Pancreas (tissue), 10 donors: ENCODE measurements at places on chromosomes 6 and 20. TPM values are rescaled to one million over a fixed set of nuclear protein-coding genes. Genes with fewer than 3 reads are reported as not detected.

The PARD6B gene
- polyA plus RNA-seq = 4.2 TPM

The OGFRL1 gene
- 3.3 TPM for polyA plus RNA-seq

The FILIP1 gene
- 0.33 TPM for polyA plus RNA-seq

The SAMD3 gene
- polyA plus RNA-seq = 5.9 TPM

The KHDC1L gene
- polyA plus RNA-seq = 0.38 TPM

The RPL10A gene
- polyA plus RNA-seq = 429 TPM

The BPIFB1 gene
- polyA plus RNA-seq = 0.12 TPM

DNA sequence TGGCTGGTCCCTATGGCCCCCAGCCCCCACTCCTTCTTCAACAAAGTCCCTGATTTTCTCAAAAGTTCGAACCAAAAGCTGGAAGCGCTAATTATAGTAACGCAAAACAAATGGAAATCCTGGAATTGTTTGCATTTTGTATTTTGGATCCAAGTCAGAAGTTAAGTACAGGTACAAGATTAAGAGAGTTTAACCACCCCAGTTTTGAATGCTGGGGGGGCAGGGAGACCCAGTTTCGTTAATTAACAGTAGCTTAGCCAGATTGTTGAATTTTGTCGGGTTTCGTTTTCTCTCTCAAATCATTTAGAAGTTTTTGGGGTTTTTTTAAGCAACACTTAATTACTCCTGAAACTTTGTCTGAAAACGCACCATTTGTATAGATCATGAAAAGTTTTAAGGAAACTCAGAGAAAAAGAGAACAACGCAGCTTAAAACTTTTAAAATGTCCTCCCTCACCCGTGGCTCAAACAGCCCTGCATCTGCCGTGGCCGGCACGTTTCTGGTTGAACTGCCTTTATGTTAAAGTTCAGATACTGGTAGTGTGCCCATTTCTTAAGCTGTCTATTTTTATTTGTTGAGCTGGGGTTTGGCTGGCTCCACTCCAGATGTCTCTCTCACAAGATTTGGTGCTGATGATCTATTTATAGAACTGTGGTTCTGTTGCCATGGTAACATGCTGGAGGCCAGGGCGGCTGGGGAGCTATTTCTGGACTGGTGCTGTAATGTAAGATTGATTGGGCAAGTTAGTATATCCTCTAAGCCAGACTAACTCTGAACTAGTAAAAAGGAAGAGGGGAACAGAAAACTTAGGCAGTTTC, 55.0 kb downstream of the GNAS start:
- peaks cover 24% of the 10 kb centered on the region for H3K4me1 ChIP-seq
- H3K36me3 ChIP-seq = peaks cover 62% of the 10 kb centered on the region
- DNase-seq = peak; percentile 93
- H3K27ac ChIP-seq = peak overlapping the region; percentile 49

DNA sequence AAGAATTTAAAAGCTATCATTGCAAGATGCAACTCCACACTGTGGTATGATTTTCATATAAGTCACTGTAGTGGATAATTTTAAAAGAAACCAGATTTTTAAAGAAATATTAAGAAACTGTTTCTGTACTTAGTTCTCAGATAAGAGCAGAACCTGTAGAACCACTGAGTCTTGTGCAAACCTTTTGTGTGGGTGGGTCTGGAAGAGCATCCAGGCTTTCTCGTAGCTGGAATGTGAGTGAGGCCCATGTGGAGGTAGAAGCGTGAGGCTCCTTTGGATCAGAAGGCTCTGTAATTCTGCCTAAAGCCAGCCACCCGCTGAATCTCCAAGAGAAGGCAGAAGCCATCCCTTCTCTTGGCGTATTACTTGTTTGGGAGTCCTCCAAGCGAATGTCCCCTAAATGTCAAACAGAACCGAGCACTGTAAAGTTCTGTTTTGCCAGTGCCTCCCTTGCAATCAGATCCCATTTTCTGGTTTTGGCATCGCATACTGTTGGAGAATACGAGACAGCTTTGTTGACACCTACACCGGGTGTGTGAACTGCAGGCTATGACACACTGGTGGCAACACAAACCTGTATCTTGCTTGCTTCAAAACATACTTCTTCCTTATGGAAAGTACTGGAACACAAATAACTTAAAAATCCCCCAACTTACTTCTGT, 188.7 kb downstream of the FOXC1 start:
- DNase-seq = peak; percentile 23
- H3K36me3 ChIP-seq = no peaks in the 10 kb centered on the region
- no peak overlapping the region for H3K4me3 ChIP-seq
- peak overlapping the region; percentile 39 for H3K27ac ChIP-seq
- H3K4me1 ChIP-seq = peaks cover 24% of the 10 kb centered on the region

- H3K4me3 ChIP-seq = peak overlapping the region; percentile 62
- no peaks in the 10 kb centered on the region for H3K4me1 ChIP-seq
- no peaks in the 10 kb centered on the region for H3K36me3 ChIP-seq
- no peak for DNase-seq
- no peaks in the 10 kb centered on the region for H3K27me3 ChIP-seq
Measured at GRCh38 chr6:157020398-157020797, 243.2 kb downstream of the ARID1B start.

DNA sequence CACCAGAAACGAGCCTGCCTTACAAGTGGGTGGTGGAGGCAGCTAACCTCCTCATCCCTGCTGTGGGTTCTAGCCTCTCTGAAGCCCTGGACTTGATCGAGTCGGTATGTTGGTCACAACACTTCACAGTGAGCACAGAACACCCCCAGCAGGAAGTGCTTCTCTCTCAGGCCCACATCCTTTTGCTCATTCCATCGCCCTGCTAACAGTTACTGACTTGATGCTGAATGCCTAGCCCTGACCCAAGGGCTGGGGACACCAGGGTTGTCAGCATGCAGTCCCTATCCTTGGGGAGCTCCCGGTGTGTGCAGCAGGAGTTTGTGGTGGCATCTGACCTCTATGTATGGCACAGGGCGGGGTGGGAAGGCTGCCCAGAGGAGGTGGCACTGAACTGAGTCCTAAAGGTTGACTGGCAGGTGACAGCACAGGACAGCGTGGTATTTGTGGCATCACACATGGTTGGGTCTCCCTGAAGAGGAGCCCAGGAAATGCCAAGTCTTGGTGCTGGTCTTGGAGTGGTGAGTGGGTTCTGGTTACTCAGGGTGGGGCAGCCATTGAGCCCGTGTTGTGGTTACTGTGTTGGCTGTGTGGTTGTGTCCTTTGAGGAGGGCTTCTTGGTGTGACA, 26.7 kb downstream of the GTSF1L start:
- H3K27ac ChIP-seq = no peak overlapping the region
- H3K27me3 ChIP-seq = no peaks in the 10 kb centered on the region
- no peak for DNase-seq
- H3K4me1 ChIP-seq = no peaks in the 10 kb centered on the region

GRCh38 chr20:15069355-15069754, 731.9 kb upstream of the FLRT3 start:
- H3K4me1 ChIP-seq = no peaks in the 10 kb centered on the region
- DNase-seq = no peak
- no peak overlapping the region for H3K4me3 ChIP-seq
- H3K27ac ChIP-seq = no peak overlapping the region
- no peaks in the 10 kb centered on the region for H3K27me3 ChIP-seq
- H3K36me3 ChIP-seq = no peaks in the 10 kb centered on the region

DNA sequence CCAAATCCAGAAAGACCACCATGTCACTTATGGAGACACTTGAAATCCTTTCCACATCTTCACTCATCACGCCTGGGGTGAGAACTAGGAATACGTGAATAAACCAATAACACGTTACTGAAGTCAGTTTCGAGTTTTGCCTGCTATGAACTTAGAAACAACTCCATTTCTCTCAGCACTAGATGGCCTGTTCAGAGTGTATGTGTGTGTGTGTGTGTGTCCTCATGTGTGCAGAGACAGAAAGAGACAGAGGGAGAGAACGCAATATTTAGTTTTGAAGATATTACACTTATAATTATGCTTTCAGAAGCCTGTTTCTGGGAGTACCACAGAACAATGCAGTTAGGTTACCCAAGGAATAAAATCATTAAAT, 81.2 kb upstream of the CCN6 start:
- no peaks in the 10 kb centered on the region for H3K4me1 ChIP-seq
- DNase-seq = no peak
- H3K27ac ChIP-seq = no peak overlapping the region
- no peaks in the 10 kb centered on the region for H3K27me3 ChIP-seq
- H3K36me3 ChIP-seq = no peaks in the 10 kb centered on the region

DNA sequence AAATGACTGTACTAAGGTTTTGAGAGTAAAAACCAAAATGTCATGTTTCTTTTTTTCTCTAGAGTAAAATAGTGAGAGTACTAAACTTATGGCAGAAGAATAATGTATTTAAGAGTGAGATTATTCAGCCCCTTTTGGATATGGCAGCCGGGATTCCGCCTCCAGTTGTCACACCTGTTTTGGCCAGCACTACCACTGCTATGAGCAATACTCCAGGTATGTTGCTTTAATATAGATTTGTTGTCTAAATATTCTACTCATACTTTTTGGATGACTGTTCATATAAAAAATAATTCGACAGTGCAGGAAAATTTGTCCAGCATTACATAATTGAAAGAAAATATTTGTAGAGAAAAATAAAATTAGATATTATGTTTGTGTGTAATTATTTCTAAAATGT, 59.5 kb downstream of the SCAF8 start:
- no peaks in the 10 kb centered on the region for H3K27me3 ChIP-seq
- DNase-seq = no peak
- H3K27ac ChIP-seq = no peak overlapping the region
- H3K4me3 ChIP-seq = no peak overlapping the region

GRCh38 chr20:39474879-39475278, 512.7 kb downstream of the DHX35 start:
- H3K4me1 ChIP-seq = no peaks in the 10 kb centered on the region
- no peaks in the 10 kb centered on the region for H3K27me3 ChIP-seq
- no peak overlapping the region for H3K27ac ChIP-seq
- DNase-seq = no peak
- no peak overlapping the region for H3K4me3 ChIP-seq

GRCh38 chr6:125714441-125715090, 34.9 kb upstream of the HEY2 start:
- DNase-seq = no peak
- H3K27ac ChIP-seq = no peak overlapping the region
- no peaks in the 10 kb centered on the region for H3K4me1 ChIP-seq
- H3K36me3 ChIP-seq = no peaks in the 10 kb centered on the region
- no peak overlapping the region for H3K4me3 ChIP-seq
- H3K27me3 ChIP-seq = no peaks in the 10 kb centered on the region

- no peaks in the 10 kb centered on the region for H3K27me3 ChIP-seq
- H3K36me3 ChIP-seq = no peaks in the 10 kb centered on the region
- DNase-seq = no peak
Measured at GRCh38 chr6:15621203-15622044, 41.4 kb downstream of the DTNBP1 start.

DNA sequence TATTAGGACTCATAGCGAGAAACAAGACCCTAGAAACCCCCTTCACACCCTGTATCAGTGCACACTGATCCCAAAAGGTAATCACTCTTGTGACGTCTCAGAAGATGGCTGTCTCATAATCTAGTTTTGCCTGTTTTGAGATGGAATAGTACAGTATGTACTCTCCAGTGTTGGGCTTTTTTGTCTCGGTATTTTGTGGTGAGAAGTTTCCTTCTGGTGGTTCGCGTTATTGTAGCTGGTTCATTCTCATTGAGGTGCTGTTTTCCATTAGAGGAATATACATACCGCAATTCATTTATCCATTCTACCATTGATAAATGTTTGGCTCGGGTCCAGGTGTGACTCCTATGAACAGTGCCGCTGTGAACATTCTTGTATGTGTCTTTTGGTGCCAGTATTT, 27.9 kb upstream of the MAP3K4 start:
- H3K27me3 ChIP-seq = no peaks in the 10 kb centered on the region
- DNase-seq = no peak
- no peak overlapping the region for H3K27ac ChIP-seq

DNA sequence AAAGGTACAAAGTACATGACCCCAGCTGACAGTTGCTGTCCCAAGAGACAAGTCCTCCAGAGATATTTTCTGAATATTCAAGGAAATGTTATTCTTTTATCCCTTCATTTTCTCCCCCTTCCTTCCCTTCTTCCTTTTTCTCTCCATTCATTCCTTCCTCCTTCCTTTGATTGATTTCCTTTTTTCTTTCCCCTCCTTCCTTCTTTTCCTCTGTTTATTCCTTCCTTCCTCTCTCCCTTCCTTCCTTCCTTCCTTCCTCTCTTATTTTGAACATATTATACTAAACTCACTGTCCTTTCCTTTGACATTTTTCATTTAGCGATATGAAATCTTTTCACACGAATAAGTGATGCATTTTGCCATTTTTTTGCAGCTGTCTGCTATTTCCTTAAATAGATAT, 73.2 kb upstream of the HDDC2 start:
- no peaks in the 10 kb centered on the region for H3K27me3 ChIP-seq
- H3K27ac ChIP-seq = no peak overlapping the region
- H3K4me1 ChIP-seq = no peaks in the 10 kb centered on the region
- H3K36me3 ChIP-seq = no peaks in the 10 kb centered on the region

- H3K27me3 ChIP-seq = no peaks in the 10 kb centered on the region
- DNase-seq = no peak
- no peaks in the 10 kb centered on the region for H3K36me3 ChIP-seq
- no peak overlapping the region for H3K4me3 ChIP-seq
- peaks cover 8% of the 10 kb centered on the region for H3K4me1 ChIP-seq
Measured at GRCh38 chr6:11798096-11798495, 19.5 kb upstream of the ADTRP start.

DNA sequence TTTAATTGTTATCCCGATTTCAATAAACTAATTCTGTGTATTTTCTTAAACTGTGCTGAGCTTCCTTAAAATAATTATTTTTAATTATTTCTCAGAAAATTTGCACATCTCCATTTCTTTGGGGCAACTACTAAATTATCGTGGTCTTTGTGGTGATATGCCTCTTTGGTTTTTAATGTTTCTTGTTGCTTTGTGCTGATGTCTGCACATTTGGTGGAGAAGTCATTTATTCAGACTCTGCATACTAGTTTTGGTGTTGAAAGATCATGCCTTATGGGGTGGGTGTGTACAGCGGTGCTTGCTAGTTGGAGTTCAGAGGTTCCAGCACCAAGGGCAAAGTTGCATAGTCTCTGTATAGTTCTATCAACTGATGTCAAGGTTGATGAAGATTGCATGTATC, 253.2 kb downstream of the MEI4 start:
- no peaks in the 10 kb centered on the region for H3K4me1 ChIP-seq
- no peaks in the 10 kb centered on the region for H3K36me3 ChIP-seq
- no peak overlapping the region for H3K27ac ChIP-seq
- no peak overlapping the region for H3K4me3 ChIP-seq
- no peaks in the 10 kb centered on the region for H3K27me3 ChIP-seq

DNA sequence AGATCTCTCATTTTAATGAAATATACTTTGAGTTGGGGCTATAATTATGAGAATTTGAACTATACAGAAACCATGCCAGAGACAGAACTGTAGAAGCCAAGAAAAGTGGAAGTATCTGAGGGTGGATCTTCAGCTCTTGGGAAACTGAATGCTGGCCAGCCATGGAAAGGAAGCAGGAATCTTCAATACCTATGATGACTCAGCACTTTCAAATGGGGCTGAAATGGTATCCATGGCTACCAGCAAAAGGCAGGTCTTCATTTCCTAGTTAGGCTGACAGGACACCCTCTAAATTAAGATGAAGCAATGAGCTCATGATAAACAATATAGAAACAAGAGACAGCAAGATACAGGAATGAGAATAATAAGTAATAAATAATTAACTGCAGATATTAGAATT, 171.3 kb downstream of the COL21A1 start:
- H3K4me3 ChIP-seq = no peak overlapping the region
- no peak overlapping the region for H3K27ac ChIP-seq
- no peak for DNase-seq

- no peak overlapping the region for H3K4me3 ChIP-seq
- H3K36me3 ChIP-seq = no peaks in the 10 kb centered on the region
- DNase-seq = no peak
- H3K27me3 ChIP-seq = no peaks in the 10 kb centered on the region
- no peak overlapping the region for H3K27ac ChIP-seq
- no peaks in the 10 kb centered on the region for H3K4me1 ChIP-seq
Measured at GRCh38 chr6:90008189-90008907, 114.1 kb downstream of the GJA10 start.

- H3K27me3 ChIP-seq = no peaks in the 10 kb centered on the region
- no peak overlapping the region for H3K4me3 ChIP-seq
- no peaks in the 10 kb centered on the region for H3K36me3 ChIP-seq
Measured at GRCh38 chr20:15475483-15475882, 1097.8 kb downstream of the KIF16B start.
